ENCODE measurements at places on chromosomes 3 and 15. TPM values are rescaled to one million over a fixed set of nuclear protein-coding genes. Genes with fewer than 3 reads are reported as not detected.

DNA sequence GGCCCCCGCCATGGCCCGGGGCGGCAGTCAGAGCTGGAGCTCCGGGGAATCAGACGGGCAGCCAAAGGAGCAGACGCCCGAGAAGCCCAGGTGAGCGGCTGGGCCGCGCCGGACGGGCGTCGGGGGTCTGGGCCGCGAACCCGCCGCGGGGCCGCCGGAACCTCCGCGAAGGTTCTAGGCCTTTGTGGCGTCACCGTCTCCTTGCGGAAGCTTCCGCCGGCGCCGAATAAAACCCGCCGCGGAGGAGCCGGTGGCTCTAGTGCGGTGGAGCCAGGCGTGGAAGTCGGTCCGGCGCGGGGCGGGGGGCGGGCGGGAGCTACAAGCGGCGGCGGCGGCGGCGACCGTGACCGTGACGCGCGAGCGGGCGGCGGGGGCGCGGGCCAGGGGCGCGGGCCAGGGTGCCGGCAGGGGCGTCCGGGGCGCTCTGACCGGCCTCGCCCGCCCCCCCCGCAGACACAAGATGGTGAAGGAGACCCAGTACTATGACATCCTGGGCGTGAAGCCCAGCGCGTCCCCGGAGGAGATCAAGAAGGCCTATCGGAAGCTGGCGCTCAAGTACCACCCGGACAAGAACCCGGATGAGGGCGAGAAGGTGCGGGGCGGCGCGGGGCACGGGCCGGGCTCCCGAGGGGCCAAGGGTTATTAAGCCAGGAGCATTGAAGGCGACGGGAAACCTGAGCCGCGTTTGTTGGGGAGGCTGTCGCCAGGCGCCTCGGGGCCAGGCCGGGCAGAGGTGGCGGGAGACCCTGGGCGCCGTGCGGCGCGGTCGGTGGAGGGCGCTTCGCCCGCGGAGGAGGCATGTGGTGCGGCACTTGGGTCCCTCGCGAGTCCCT, at the start of gene DNAJA4:
Gene DNAJA4, plus strand, starts transcription at position 259 of the 833 bp plus-strand sequence. Its CDS starts 202 bp downstream, at position 461.
- DNase-seq: no peak

GRCh38 chr3:3998140-3998922, 199.1 kb downstream of the LRRN1 start:
- no peak for DNase-seq

- no peak for DNase-seq
Measured at GRCh38 chr3:188212308-188212969, 58.5 kb downstream of the LPP start.

GRCh38 chr3:52829482-52829881, 990 bp downstream of the ITIH4 start:
- DNase-seq: no peak

- DNase-seq: no peak
Measured at GRCh38 chr3:77362936-77363335, 323.0 kb downstream of the ROBO2 start.

- no peak for DNase-seq
Measured at GRCh38 chr3:58540176-58540858, 3.3 kb upstream of the ACOX2 start.

Gene CHRFAM7A
- not detected for total RNA-seq

Gene HEG1
- 30.2 TPM for total RNA-seq

GRCh38 chr15:22893081-22893480, 54.6 kb downstream of the NIPA2 start:
- DNase-seq: no peak

GRCh38 chr3:138935863-138936740, 10.8 kb downstream of the FOXL2 start:
- DNase-seq: peak; percentile 81

DNA sequence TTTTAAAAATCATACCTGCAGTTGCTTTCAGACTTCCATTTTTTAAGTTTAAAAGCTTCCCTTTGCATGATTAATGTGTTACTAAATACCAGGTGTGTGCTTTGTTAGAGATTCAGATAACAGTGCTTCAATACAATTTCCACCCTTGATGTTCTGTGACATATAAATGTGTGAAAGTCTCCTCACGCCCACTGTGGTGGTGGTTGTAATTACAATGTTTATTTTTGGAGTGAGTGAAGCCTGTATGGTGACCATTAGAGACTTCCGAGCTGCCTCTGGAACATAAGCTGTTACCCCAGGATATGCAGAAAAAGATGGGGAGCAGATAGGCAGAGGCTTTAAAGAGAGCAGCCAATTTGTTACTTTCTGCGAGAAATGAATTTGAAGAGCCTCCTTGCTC, 57.2 kb downstream of the P3H2 start:
- DNase-seq: no peak

GRCh38 chr3:180417241-180417640, 184.7 kb upstream of the TTC14 start:
- DNase-seq: no peak

- DNase-seq: no peak
Measured at GRCh38 chr15:34853001-34853758, 57.8 kb upstream of the ACTC1 start.

Gene SPRED1
- 16.5 TPM for total RNA-seq

Gene NEK10
- total RNA-seq: 4.3 TPM

DNA sequence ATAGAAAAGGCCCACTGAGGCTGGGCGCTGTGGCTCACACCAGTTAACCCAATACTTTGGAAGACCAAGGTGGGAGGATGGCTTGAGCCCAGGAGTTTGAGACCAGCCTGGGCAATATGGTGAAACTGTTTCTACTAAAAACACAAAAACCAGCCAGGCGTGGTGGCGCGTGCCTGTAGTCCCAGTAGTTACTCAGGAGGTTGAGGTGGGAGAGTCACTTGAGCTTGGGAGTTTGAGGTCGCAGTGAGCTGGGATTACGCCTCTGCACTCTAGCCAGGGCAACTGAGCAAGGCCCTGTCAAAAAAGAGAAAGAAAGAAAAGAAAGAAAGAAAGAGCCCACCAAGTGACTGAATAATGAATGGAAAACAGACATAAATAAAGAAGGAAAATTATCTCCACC, 32.0 kb downstream of the TAMM41 start:
- DNase-seq: no peak

Gene MST1R
- total RNA-seq: 98.3 TPM

DNA sequence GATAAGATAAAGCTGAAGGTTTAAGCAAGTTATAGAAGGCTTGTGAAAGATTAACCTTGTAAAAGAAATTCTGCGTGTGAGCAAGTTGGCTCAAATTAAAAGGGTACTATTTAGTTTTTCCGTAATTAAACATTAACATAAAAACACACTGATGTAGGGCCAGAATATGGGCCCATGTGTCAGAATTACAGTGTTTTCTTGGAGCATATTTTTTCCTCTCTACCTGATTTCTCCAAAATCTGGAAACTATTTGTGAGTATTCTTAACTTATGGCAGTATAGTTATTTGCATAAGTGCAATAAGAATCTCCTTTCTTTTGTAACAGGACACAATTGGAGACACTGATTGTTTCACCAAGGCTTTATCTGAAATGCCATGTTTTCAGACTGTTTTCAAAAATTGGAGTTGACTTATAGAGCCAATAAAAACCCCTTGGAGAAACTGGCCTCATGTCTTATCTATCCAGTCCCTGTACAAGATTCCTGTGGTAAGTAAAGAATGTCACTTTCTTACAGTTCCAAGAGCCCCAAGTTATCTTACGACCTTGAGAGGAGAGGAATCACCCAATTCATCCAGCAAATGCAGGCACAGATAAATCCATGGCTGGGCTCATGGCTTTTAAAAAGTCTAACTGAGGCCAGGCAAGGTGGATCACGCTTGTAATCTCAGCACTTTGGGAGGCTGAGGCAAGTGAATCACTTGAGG, 47.8 kb upstream of the P2RY1 start:
- DNase-seq: no peak

Gene SLC6A20
- not detected for total RNA-seq

- DNase-seq: no peak
Measured at GRCh38 chr3:9146367-9147071, 102.9 kb downstream of the SRGAP3 start.

DNA sequence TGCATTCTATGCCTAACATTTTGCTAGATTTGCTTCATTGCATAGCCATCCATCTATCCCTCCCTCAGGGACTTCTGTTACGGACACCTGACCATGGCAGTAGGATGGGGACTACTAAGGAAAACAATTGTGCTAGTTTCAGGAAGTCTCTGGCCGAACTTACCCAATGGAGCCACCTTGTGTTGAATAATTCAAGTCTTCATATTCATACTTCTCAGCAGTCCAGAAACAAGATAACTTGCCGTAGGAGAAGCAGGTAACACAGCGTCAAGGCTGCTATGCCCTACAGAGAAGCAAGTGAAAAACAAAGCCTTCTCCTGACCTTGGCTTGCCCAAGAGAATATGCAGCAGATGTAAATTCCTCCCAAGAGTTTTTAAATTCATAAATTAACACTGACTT, 685.3 kb downstream of the GRM7 start:
- no peak for DNase-seq

DNA sequence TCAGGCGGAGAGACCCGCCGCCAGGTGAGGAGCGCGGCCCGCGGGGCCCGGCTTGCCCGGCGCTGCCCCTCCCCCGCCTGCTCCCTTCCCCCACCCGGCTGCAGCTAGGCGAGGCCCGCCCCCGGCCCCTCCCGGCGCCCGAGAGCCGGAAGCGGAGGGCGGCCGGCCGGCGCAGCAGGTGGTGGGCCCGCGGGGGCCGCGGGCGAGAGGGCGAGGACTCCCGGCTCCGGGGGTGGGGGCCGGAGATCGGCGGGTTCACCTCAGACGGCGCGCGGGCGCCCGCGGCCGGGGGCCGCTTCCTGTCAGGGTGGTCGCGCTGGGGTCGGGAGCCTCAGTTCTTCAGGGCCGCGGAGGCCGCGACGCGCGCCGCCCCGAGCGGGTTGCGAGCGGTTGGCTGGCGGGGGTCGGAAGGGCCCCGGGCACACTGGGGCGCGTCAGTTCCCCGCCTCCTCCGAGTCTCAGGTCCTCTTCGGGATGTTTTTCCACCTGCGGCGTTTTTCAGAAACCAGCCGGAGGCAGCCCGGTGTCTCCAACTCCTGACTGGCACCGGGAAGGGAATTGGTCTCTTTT, 395 bp downstream of the ZFAND6 start:
- DNase-seq: peak; percentile 50

GRCh38 chr3:66411474-66411873, 89.3 kb downstream of the LRIG1 start:
- no peak for DNase-seq

DNA sequence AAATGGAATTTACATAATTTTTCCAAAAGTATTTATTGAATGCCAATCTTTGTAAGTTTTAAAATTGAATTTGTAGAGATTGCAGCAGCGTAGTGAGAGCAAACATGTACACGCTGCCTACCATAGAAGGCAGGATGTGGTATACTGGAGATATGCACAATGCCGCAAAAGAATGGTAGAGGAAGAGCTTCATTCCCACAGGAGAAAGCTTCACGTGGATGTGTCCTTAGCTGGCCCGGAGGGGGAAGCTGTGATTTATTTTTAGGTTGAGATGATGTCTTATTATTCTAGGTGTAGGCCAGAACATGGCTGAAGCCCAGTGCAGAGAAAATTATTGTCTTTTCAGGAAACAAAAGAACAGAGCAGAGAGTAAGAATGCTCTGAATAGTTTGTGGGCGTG, 743.3 kb upstream of the BCHE start:
- DNase-seq: no peak

DNA sequence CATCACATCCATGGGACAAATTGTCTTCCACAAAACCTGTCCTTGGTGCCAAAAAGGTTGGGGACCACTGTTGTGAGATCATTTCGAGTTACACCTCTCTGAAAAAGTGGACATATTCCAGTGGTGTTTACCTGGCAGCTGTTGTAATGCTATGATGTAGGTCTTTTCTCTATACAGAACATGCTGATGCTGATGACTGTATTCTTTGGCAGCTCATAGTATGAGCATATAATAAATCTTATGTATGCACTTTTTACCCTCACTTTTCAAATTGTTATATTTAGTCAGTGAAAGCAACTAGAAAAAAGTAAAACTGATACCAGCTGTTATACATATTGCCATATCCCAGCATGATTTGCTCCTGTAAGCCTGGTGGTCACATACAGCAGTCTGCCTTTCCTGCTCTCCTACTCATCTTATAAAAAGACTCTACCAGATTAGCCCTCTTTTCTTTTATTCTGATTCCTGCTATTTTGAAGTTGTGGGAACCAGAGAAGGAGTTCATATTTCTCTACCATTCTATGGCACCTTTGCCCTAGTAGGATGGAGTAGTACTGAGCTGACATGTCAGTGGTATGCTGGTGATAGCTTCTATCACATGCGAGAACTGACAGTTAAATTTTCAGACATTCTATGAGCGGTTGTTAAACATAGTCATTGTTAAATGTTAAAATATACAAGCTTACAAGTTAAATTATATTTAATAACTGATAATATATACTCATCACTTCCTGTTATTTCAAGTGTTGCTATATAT, 128.7 kb downstream of the FNDC3B start:
- no peak for DNase-seq

DNA sequence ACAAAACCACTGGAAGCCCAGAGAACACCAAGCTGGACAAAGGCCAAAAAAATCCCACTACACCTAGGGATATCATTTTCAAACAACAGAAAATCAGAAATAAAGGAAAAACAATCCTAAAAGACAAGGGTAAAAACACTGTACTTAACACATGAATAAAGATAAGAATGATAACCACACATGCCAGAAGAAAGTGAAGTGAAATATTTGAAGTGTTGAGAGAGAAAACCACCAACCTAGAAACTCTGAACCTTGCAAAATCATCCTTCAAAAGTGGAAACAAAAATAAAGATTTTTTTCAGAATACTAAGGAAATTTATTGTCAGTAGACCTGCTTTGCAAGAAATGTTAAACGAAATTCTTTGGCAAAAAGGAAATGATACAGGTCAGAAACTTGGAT, 45.1 kb downstream of the KPNA1 start:
- DNase-seq: no peak

Gene GOLGA8T
- total RNA-seq: not detected

GRCh38 chr15:33094336-33094735, 100.2 kb downstream of the FMN1 start:
- DNase-seq: no peak

DNA sequence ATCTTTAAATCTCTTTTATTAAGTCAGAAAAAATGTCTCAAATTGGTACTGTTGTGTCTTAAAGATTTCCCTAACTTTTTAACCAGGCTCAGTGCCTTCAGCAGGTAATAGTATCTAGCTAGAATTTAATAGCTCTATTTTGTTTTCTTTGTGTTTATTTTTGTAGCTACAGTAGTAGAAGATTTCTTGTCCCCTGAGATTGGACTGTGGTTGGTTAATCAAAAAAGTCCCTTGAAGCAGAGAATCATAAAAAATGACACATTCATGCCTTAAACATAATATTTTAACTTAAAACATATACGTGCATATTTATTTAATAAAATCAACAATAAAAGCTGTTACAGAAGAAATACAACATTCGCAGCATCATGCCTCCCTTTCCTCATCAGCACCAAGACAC, 102.8 kb downstream of the EEFSEC start:
- DNase-seq: no peak

GRCh38 chr15:46714950-46715349, 1002.4 kb upstream of the SEMA6D start:
- no peak for DNase-seq

DNA sequence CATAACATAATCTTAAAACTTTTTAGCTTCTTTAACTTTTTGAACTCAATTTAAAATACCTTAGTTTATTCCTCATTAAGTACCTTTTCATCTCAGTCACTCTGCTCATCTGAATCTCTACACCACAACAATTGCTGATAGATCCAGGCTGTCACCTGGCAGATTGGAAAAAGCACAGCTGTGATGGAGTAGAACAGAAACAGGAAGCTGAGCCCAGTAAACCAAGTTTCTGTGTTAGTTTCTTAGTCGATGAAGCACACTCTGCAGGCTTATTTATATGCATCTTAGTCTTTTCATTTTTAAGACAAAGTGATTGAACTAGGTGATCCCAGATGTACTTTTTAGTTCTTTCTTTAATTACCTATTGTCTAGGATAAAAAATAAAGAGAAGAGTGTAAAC, 1398.0 kb upstream of the ALCAM start:
- no peak for DNase-seq

Gene CFAP44
- total RNA-seq: 9.1 TPM
